PC-3 (cell line): ENCODE measurements at places on chromosomes 4 and X. TPM values are rescaled to one million over a fixed set of nuclear protein-coding genes. Genes with fewer than 3 reads are reported as not detected.

DNA sequence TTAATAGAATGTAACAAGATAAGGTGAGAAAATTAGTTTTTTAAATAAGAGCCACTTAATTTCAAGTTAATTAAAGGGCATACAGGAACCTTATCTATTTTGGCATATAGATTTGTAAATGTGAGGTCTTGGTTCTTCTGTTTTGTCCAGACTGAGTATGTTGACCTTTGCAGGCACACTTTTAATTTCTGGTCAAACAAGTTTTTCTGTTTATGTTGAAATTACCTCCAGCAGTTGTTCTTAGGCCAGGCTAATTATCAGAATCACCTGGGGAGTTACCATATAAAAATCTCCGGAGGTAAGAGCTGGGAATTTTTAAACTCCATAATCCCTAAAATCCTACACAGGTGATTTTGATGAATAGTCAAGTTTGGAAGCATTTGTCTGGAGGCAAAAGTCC is 227.4 kb upstream of the ANKRD50 start:
- no peaks in the 10 kb centered on the region for H3K36me3 ChIP-seq
- no peaks in the 10 kb centered on the region for H3K27me3 ChIP-seq
- DNase-seq = peak; percentile 62
- H3K27ac ChIP-seq = peak overlapping the region; percentile 98
- no peak overlapping the region for H3K4me3 ChIP-seq

- no peaks in the 10 kb centered on the region for H3K27me3 ChIP-seq
- no peak for DNase-seq
Measured at GRCh38 chr4:1772853-1773538, 20.1 kb upstream of the FGFR3 start.

GRCh38 chrX:47808904-47809788 is 27.6 kb upstream of the ZNF81 start:
- no peak overlapping the region for H3K4me3 ChIP-seq
- H3K27me3 ChIP-seq = no peaks in the 10 kb centered on the region
- no peaks in the 10 kb centered on the region for H3K36me3 ChIP-seq
- DNase-seq = no peak
- H3K4me1 ChIP-seq = no peaks in the 10 kb centered on the region

GRCh38 chr4:139331185-139331584 is 28.9 kb upstream of the NDUFC1 start:
- no peak for DNase-seq
- no peaks in the 10 kb centered on the region for H3K4me1 ChIP-seq
- peaks cover 4% of the 10 kb centered on the region for H3K36me3 ChIP-seq
- no peaks in the 10 kb centered on the region for H3K27me3 ChIP-seq
- no peak overlapping the region for H3K4me3 ChIP-seq
- no peak overlapping the region for H3K27ac ChIP-seq

GRCh38 chr4:90792696-90793095 is 665.5 kb downstream of the CCSER1 start:
- DNase-seq = no peak
- no peaks in the 10 kb centered on the region for H3K36me3 ChIP-seq
- no peak overlapping the region for H3K4me3 ChIP-seq
- no peaks in the 10 kb centered on the region for H3K4me1 ChIP-seq

DNA sequence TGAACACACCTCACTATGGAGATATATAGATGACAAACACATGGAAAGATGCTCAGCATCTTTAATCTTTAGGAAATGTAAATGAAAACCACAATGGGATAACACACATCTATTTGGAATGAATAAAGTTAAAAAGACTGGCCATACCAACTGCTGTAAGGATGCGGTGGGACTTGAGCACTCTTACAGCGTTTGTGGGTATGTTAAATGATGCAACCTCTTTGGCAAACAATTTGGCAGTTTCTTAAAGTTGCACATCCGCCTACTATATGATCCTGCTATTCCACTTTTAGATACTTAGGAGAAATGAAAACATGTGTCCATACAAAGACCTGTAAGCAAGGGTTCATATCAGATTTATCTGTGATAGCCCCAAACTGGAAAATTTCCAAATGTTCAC is 50.7 kb downstream of the MRPL1 start:
- H3K4me1 ChIP-seq = no peaks in the 10 kb centered on the region
- no peak overlapping the region for H3K4me3 ChIP-seq
- no peak overlapping the region for H3K27ac ChIP-seq
- peaks cover 26% of the 10 kb centered on the region for H3K36me3 ChIP-seq
- H3K27me3 ChIP-seq = no peaks in the 10 kb centered on the region
- no peak for DNase-seq

- no peak overlapping the region for H3K27ac ChIP-seq
- no peak for DNase-seq
- no peaks in the 10 kb centered on the region for H3K27me3 ChIP-seq
- 0 out of 2 replicates have a peak, but pooled peaks cover 4% of the 10 kb centered on the region for H3K4me1 ChIP-seq
Measured at GRCh38 chr4:168724686-168725411, 228.0 kb downstream of the PALLD start.

GRCh38 chrX:12685541-12685940 is 105.7 kb upstream of the PRPS2 start:
- no peaks in the 10 kb centered on the region for H3K36me3 ChIP-seq
- H3K4me1 ChIP-seq = no peaks in the 10 kb centered on the region
- no peak overlapping the region for H3K4me3 ChIP-seq
- no peak overlapping the region for H3K27ac ChIP-seq

- H3K36me3 ChIP-seq = no peaks in the 10 kb centered on the region
- DNase-seq = no peak
- H3K27ac ChIP-seq = no peak overlapping the region
- H3K4me3 ChIP-seq = no peak overlapping the region
- H3K4me1 ChIP-seq = no peaks in the 10 kb centered on the region
Measured at GRCh38 chr4:93996895-93997294, 168.3 kb downstream of the ATOH1 start.

GRCh38 chr4:159455675-159456237 is 352.9 kb downstream of the RAPGEF2 start:
- H3K36me3 ChIP-seq = no peaks in the 10 kb centered on the region
- H3K27ac ChIP-seq = no peak overlapping the region
- H3K27me3 ChIP-seq = no peaks in the 10 kb centered on the region
- peak; percentile 66 for DNase-seq

- no peaks in the 10 kb centered on the region for H3K36me3 ChIP-seq
- H3K4me1 ChIP-seq = no peaks in the 10 kb centered on the region
- DNase-seq = no peak
- H3K4me3 ChIP-seq = no peak overlapping the region
- no peaks in the 10 kb centered on the region for H3K27me3 ChIP-seq
Measured at GRCh38 chr4:116328261-116328860, 757.0 kb downstream of the TRAM1L1 start.

- DNase-seq = no peak
- no peaks in the 10 kb centered on the region for H3K36me3 ChIP-seq
- no peak overlapping the region for H3K4me3 ChIP-seq
- no peak overlapping the region for H3K27ac ChIP-seq
Measured at GRCh38 chr4:26830701-26831100, 29.9 kb upstream of the STIM2 start.

DNA sequence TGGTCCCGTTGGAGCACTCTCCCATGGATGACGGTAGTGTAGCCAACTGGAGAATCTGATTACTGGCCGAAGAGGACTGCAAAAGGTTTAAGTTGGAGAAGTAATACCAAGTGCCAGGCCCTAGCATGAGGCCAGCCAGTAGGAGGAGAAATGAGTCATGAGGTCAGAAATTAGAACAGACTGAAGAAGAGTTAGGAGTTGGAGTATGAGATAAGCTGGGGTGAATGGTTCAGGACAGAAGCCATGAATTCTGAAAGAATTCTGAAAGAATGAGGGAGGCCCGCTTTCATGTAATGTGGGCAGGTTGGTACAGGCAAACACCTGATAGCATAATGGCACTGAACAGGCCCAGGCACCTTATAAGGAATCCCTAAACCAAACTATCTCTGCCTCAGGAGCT is 18.4 kb upstream of the STK26 start:
- no peaks in the 10 kb centered on the region for H3K36me3 ChIP-seq
- peaks cover 22% of the 10 kb centered on the region for H3K4me1 ChIP-seq
- no peak for DNase-seq

DNA sequence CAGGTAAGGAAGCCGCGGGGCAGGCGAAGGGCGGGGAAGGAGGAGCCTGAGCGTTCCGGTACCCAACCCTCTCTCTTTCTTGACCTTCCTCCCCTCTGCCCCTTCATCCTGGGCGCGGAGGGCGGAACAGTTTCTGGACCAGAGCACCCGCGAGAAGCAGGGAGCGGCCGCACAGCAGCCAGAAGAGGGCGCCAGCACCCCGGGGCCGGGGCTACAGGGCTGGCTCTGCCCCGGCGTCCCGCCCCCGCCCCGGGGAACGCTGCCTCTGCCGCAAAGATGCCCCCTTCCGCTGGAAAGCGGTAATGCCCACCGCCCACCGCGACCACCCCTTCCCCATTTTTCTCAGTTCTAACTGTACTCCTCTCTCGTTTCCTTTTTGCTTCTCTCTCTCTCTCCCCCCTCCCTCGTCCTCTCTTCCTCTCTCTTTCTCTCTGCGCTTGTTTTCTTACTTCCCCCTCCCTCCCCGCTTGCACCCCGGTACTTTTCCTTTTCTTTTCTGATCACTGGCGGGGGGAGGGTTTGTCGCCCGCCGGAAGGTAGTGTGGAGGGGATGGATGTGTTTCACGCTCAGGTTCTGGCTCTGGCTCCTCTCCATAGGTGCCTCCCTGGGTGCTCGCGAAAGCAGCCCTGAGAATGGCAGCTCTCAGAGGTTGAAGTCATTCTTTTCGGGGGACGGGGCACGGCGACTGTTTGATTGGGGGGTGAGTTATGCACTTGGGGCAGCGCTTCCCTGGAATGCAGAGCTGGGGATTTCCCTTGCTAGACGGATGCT is 13.1 kb upstream of the PRDM8 start:
- no peaks in the 10 kb centered on the region for H3K36me3 ChIP-seq
- peak overlapping the region; percentile 98 for H3K4me3 ChIP-seq
- no peaks in the 10 kb centered on the region for H3K27me3 ChIP-seq

GRCh38 chrX:115988825-115989224 is 181.7 kb upstream of the AGTR2 start:
- no peak overlapping the region for H3K27ac ChIP-seq
- no peaks in the 10 kb centered on the region for H3K36me3 ChIP-seq
- H3K4me1 ChIP-seq = no peaks in the 10 kb centered on the region
- peak; percentile 37 for DNase-seq
- no peaks in the 10 kb centered on the region for H3K27me3 ChIP-seq

DNA sequence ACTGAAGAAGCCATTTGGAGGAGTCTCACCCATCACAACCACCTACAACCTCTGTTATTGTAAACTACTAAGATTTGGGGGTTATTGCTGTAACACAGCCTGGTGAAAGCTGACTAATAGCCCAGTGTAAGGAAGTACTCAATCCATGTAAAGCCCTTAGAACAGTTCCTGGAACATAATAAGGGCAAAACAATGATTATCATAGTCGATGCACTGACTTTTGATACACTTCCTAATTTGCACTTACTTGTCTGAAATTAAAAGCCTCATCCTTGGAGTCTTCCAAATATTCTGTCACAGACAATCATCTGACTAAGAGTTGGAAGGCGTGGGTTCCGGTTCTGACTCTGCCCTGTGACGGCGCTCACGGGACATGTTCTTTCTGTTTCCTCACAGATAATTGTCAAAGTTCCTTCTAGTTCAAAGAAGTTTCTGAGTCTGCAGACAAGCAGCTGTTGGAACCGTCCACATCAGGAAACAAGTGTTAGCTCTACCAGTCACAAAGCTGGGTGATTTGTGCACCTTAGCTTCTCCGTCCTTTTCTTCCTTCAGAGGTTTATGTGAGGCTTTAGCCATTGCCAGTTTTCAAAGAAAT is 33.4 kb upstream of the RASGEF1B start:
- H3K4me1 ChIP-seq = no peaks in the 10 kb centered on the region
- DNase-seq = no peak
- no peak overlapping the region for H3K4me3 ChIP-seq
- peaks cover 14% of the 10 kb centered on the region for H3K27me3 ChIP-seq

- H3K36me3 ChIP-seq = no peaks in the 10 kb centered on the region
- no peak for DNase-seq
- H3K4me1 ChIP-seq = no peaks in the 10 kb centered on the region
- no peak within 1 kb of the TSS for H3K4me3 ChIP-seq
Measured at GRCh38 chr4:5893004-5893580, at the start of gene CRMP1. TSS of gene CRMP1 (minus strand) at chr4:5893086. CDS start at chr4:5892969, 117 bp downstream.

DNA sequence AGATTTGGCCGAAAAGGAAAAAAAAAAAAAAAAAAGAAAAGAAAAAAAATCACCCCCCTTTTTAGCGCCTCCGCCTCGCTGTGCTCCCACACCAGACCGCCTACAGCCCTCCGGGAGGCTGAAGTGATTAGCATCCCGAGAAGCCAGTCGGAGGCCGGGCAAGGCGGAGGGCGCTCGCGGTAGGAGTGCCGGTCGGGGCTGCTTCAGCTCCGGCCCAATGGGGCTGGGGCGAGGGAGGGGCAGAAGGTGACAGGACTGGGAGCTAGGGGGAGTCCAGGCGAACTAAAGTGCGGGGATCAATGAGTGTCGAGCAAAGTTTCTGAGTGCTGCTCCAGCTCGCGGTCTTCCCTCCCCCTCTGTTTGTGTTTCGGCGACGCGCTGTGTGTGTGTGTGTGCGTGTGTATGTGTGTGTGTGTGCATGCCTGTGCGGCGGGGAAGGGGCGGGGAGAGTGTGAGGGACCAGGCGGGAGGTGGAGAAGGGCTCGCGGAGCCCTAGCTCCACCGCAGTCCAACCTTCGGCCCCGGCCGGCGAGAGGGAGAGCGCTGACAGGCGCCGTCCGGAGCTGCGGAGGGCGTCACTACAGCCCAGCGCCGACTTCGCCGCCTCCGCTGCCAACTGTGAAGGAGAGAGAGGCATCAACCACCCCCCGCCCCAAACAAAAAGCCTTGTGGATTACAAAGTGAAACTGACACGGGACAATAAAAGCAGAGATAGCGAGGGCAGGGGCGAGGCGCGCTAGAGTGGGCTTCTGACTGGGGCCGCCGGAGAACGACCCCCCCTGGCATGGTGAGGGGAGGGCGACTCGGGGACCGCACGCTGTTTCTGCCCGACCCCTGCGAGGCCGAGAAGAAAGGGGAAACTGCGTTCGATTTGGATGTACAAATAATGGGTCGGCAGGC is at the start of gene FAT4:
Gene FAT4, plus strand, starts transcription at position 280 of the 900 bp plus-strand sequence. CDS start 1,457 bp downstream, outside the sequence.
- H3K4me1 ChIP-seq = peaks cover 6% of the 10 kb centered on the region
- no peaks in the 10 kb centered on the region for H3K36me3 ChIP-seq
- DNase-seq = peak; percentile 85
- peak within 1 kb of the TSS; percentile 93 for H3K4me3 ChIP-seq

DNA sequence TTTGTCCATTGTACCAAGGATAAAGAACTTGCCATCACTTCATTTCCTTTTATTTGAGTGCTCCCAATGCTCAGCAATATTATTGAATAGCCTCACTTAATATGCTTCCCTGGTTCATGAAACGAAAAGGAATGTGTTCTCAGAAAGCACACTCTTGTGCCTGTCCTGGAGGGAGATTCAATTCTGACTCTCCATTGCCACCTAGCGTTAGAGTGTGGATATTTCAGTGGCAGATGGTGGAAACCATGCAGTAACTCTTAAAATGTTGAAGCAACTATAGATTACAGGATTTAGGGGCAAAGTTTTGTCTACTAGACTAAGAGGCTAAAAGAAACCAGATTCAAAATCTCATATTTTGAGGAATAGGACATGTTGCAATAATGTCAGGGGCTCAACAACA is 36.0 kb downstream of the GAB3 start:
- H3K27ac ChIP-seq = no peak overlapping the region
- peak; percentile 76 for DNase-seq
- H3K27me3 ChIP-seq = no peaks in the 10 kb centered on the region
- peaks cover 43% of the 10 kb centered on the region for H3K4me1 ChIP-seq
- no peak overlapping the region for H3K4me3 ChIP-seq
- H3K36me3 ChIP-seq = no peaks in the 10 kb centered on the region

RAB39B gene
- total RNA-seq = 0.04 TPM in 1 of 2 replicates, not detected in the other

DCAF8L1 gene
- total RNA-seq = not detected in 2 replicates

SYAP1 gene
- 51.9 and 55.3 TPM in 2 replicates for total RNA-seq

CORIN gene
- not detected in 2 replicates for total RNA-seq

ANTXR2 gene
- 43.9 and 56.3 TPM in 2 replicates for total RNA-seq

MSX1 gene
- 7.5 and 10.4 TPM in 2 replicates for total RNA-seq

CTAG2 gene
- not detected in 2 replicates for total RNA-seq

GAGE12F gene
- total RNA-seq = not detected in 2 replicates

AVPR2 gene
- not detected in 2 replicates for total RNA-seq

XPNPEP2 gene
- not detected in 2 replicates for total RNA-seq

PDZD4 gene
- 0.26 and 0.63 TPM in 2 replicates for total RNA-seq

TMEM165 gene
- 146 and 148 TPM in 2 replicates for total RNA-seq
